ENCODE measurements at places on chromosomes 3 and 15.

DNA sequence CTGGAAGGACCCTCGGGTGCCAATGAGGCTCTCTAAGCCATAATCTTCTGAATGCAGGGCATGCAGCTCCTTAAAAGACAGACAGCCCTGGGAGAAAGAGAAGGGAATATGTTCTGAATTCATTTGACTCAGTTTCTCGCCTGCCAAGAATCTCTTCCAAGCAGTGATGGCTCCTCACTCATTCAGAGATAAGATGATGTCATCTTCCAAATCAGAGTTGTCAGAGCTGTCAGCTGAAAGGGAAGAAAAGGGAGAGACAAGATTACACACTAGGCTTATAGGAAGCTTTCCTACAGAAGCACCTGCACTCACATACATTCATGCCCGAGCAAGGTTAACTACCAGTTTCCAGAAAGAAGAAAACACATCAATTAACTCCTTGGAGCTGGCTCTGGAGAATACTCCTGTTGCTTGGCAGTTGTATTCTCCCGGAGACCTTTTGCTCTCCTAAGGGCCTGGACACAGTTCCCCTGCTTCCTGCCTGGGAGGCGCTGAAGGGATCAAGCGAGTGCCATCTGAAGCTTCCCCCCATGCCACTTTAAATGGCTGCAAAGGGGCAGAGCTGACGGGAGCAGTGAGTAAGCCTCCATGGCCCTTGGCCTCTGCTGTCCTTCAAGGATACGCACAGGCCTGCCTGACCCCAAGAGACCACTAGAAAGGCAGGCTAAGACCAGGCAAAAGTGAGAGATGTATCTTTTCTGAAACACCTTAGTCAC is 7.7 kb downstream of the RBM15B start:
- no peak for DNase-seq

DNA sequence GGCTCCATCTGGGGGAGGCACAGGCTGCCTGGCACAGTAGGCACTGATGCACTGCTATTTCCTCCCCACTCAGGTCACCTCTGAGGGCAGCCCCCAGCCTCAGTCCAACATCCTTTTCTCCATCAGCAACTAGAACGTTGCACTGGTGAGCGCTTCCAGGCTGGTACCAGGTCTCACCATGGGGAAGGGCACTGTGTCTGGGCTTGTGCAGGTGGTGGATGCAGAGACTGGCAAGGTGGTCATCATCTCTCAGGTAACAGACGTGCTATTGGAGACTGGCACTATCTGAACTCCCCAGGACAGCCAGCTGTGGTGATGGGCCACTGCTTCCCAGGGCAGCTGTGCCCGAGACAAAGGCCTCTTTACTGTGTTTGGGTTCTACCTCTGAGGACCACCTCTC is 8.3 kb upstream of the TXNRD3 start:
- DNase-seq: no peak

DNA sequence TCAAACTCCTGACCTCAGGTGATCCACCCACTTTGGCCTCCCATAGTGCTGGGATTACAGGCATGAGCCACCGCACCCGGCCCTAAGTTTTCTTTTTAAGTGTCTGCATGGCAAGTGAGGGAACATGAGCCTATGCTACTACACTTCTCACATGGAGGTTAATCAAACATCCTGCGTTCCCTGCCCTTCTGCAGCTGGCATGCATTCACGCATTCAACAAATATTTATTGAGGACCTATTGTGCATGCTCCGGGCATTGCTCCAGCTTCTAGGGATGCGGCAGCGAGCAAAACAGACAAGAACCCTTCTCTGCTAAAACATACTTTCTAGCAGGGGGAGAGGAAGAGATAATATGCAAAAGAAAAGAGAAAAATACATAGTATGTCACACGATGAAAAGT is 42.6 kb upstream of the ACKR4 start:
- DNase-seq: no peak

DNA sequence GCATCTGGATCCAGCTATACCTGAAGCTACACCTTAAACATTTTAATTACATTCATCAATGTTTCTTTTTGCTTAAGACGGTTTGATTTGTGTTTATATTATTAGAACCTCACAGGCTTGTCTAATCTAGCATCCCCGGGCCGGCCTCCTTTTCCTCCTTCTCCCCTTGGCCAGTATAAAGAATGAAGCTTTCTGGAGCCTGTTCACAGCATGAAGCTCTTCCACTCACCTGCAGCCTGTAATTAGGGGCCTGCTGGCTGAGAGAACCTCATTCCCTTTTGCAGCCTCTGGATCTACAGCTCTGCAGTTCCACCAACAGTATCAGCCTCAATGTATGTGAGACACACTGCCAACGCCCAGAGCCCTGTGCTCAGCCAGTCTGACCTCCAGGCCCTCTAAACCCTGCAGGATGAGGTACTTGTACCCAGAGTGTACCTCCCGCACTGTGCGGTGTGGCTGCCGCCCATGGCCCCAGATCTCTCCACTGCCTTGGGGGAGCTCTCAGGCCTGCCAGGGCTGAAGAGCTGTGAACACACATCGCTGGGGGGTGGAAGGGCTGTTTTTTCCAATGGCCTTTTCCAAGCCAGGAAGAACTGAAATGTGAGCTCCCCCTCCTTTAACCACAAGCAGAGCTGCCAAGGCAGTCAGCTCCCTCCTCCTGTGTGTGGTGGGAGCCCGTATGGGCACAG is 114.7 kb upstream of the ALDH1A3 start:
- no peak for DNase-seq

- no peak for DNase-seq
Observed at GRCh38 chr3:158434412-158435038, 136.5 kb upstream of the MLF1 start.

DNA sequence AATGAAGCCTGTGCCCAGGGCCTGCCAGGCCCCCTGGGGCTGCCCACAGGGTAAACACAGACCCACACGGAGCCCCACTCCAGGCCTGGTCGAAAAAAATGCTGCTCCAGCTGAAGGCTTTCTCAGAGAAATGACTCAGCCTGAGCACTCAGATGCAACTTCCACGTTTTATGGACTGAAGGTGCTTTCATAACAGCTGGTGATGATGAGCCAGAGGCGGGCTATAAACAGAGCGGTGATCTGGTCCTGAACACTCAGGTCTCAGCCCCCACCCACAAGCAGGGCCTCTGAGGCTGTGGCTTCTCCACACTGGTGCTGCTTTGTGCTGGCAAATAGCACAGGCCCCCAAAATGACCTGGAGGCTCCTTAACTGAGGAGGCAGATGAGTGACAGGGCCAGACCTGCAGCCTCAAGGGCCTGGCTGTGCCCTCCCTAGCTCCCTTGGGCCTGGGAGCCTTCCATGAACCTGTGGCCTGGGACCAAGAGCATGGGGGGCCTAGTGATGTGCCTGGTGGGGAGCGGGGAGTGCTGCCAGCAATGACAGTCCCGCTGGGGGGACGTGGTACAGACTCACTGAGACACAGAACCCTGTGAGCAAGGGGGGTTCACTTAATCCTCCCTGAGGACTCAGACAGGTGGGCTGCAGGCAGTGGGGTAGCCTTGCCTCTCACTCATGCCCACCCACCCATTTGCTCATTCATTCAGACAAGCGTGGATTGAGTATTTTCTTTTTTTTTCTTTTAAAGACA is 23.0 kb upstream of the FURIN start:
- no peak for DNase-seq

- DNase-seq: no peak
Observed at GRCh38 chr3:61184956-61185355, 66.3 kb downstream of the FHIT start.

DNA sequence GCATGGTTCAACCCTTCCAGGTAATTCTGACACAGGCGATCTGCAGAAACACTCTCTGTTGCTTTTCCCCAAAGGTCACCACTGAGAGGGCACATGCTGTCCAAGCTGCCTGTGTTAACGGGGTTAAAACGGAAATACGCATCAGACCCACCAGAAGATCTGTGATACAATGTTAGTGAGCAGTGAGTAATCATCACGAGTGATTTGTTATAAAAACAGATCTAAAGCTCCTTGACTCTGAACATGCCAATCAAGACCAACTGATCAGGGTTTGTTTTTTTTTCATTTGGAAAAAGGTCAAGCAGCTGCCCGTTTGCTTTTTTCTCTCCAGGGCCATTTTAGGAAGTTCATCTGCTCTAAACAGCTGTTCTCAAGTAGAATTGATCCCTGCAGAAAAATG is 43.2 kb downstream of the FGF12 start:
- DNase-seq: no peak

GRCh38 chr15:40087068-40087810 is 21.4 kb downstream of the BMF start:
- no peak for DNase-seq

DNA sequence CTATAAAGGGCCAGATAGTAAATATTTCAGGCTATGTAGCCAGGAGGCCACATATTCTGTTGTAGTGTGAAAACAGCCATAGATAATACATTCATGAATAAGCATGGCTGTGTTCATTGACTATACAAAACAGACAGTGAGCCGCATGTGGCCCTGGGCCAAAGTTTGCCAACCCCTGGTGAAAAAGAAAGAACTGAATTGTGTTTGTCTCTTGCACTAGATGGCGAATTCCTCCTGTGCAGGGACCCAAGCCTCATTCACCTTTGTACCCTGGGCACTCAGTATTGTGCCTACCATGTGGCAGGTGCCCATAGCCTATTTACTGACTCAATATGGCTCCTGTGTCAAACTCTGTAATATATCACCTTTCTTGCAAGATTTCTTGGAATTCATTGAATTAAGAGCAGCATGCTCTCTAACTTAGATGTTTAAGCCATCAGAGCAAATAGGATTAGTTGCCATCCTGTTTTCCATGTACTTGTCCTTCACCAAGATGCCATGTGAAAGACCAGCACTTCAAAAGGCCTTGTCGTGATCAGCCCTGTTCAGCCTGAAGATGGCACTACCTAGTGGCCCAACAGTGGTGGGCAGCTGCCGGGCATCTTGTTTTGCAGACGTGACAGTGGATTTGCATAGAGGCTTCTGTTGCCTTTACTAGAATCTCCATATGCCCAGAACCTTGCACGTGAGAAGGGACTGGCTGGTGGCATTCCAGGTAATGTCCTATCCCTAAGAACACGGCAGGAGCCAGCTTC is 50.9 kb upstream of the CMTM7 start:
- no peak for DNase-seq

DNA sequence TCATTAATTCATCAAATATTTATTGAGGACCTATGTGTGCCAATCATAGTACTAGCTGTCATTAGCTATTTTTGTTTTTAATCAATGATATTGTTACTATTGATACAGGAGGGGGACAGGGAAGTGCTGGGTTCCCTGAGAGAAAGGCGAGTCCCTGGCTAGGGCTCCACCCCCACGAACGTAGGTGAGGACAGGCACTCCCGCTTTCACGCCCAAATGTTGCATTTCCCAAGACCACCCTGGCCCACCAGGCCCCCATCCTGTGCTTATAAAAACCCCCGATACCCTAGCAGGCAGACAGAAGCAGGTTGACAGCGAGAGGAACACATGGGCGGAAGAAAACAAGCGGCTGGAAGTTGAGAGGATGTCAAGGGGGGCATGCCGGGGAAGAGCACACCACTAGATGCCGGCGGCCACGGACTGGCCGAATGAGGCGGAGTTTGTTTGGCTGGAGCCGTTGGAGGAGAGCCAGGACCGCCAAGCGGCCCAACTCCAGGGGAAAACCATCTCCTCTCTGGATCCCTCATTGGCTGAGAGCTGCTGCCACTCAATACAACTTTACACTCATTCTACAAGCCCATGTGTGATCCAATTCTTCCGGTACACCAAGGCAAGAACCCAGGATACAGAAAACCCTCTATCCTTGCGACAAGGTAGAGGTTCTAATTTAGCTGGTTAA is 798.7 kb upstream of the SEMA6D start:
- DNase-seq: no peak

- DNase-seq: no peak
Observed at GRCh38 chr3:87090631-87091030, 99.7 kb upstream of the VGLL3 start.

DNA sequence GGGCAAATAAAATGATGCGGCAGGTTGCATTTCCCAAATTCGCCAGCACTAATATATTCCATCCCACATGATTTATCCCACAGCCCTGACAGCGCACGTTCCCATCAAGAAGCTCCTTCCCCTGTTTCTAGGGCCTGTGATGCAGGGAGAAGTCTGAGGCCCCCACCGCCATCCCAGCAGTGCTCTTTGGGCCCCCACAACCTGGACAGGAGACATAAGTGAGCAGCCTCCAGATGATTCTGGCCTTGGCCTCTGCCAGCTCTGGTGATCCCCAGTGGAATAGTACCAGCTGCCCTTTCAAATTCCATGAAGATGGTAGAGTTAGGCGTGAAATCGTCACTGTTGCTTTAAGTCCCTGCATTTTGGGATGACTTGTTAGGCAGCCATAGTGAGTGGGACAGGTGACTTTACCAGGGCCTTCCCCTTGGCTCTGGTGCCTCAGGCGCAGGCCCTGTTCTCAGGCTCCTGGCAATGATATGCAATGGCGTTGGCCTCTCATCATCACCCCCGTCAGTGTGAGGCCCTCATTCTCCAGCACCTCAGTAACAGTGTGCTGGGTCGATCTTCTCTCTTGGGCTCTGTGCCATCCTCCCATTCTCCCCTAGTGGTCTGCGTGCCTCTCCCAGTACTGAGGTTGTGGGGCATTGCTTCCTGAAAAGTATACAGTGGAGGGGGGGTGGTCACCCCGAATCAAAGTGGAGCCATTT is 263.7 kb downstream of the OCA2 start:
- DNase-seq: no peak

DNA sequence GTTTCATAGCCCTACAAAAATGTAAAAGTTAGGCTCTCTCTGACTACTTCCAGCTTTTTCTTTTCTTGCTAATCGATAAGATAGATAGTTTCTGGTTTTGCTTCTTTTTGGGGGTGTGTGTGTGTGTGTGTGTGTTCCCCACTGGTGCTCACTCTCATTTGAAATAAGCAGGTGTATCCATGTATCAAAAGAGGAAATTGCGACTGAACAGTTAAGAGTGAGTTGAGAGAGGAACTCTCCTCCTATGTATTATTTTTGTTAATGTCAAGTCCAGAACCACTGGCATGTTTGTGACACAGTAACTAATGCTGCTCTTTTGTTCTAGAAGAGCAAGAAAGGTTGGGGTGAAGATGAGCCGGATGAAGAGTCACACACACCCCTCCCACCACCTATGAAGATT is 96.7 kb upstream of the UMPS start:
- no peak for DNase-seq

GRCh38 chr15:96255599-96255998 is 74.9 kb upstream of the NR2F2 start:
- DNase-seq: no peak

DNA sequence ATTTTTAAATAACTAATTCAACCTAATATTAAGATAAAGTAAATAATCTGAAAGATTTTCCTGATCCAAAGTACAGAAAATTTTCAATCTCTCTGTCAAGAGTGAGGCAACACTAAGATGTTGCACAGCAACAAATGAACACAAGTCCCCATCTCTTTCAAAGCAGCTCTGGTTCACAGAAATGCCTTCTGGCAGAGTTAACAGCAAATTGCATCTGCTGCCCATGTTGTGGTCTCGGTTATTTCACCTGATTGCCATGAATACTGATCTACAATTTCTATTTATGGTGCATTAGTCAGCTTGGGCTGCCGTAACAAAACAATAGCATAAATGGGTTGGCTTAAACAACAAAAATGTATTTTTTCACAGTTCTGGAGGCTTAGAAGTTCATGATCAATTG is 167.3 kb downstream of the BCHE start:
- DNase-seq: no peak

- no peak for DNase-seq
Observed at GRCh38 chr15:69663982-69664381, 211.4 kb downstream of the RPLP1 start.
